Fibroblast of skin of left biceps (primary cell): ENCODE measurements at places on chromosomes 6 and 20.

DNA sequence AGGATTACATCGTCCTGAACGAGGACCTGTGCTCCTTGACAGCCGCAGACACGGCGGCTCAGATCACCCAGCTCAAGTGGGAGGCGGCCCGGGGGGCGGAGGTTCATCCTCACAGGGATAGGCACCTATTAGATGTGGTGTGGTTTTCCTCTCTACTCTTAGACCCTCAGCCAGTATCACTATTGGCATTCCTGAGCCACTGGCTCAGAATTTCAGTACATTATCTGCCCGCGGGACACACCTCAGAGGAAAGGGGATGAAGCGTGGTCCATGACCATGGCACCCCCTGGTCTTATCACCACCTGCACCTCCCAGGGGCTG is 34.6 kb upstream of the HLA-G start:
- DNase-seq = no peak

DNA sequence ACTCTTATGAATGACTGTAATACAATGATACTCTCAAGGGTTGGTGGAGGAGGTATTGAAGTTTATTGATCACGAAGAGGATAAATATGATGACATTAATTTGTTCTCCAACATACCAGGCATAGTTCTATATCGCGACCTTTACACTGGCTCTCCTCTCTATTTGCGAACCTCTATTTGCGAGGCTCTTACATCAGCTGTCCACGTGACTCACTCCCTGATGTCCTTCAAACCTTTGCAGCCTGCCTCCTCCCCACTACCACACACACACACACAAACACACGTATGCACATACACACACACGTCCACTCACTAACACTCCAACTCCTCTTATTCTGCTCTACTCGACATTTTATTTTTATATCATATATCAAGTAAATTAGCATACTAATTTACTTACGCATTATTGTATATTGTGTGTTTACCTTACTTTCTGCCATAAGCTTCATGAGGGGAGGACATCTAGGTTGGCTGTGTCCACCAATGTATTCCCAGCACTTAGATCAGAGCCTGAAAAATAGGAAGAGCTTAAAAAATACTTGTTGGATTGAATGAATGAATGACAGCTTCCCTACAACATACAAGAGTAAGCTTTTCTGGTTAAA is 53.3 kb upstream of the TNFRSF21 start:
- no peak for DNase-seq

DNA sequence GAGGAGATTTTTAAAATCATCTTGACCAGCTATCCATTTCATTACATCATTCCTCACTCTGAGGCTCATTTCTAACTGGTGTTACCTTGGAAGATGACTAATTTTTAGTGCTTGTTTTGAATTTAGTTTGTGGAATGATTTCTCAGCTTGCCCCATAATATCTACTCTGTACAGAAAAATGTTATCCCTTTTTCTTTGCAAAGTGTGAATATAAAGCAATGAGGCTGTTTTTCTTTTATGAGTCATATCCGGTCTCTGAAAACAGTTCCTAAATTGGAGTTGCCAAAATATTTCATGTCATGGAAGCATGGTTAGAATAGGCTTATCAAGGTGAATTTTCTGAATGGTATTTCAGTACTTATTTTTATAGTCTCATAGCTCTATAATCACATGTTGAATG is 43.8 kb downstream of the FUT9 start:
- DNase-seq = no peak

DNA sequence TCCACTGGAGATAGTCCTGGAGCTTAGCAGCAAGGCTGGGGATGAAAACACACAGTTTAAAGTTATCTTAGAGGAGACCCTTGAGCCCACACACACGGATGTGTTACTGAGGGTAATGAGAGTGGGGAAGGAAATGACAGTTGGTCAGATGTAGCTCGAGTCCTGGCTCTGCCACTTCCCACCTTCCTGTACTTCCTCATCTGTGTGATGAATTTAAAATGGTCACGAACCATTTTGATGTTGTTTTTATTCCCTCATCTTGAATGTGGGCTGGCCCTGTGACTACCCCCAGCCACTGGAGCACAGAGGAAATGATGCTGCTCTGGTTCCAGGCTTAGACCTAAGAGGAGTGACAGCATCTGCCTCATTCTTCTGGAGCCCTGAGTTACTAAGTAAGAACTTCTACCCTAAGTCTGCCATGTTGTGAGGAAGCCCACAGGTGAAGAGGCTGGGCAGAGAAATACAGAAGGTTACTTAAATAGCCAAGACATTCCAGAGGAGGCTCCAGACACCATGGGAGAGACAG is 141.2 kb downstream of the NRN1 start:
- DNase-seq = no peak

DNA sequence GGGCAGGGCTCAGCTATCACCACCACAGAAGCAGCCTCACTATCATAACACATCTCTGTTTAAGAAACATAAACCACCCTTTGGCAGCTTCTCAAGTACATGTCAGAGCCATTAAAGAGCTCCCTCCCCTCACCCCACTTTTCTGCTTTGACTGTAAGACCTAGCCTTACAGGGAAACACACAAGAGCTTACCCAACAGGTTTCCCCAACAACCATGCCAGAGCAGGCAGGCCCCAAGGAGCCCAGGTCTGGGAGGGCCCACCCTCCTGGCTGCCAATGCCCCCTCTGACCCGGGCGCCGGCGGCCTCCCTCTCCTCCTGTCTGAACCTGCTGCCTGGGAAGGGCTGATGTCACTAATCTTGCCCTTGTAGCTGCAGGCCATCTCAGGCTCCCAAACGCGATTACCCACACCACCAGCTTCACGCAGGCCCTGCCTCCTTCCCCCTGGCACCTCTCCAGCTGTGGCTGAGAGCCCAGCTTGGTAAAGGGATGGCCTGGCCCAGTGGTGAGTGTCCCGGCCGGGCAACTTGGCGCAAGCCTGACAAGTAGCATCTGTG is 402.0 kb downstream of the MAFB start:
- DNase-seq = no peak

DNA sequence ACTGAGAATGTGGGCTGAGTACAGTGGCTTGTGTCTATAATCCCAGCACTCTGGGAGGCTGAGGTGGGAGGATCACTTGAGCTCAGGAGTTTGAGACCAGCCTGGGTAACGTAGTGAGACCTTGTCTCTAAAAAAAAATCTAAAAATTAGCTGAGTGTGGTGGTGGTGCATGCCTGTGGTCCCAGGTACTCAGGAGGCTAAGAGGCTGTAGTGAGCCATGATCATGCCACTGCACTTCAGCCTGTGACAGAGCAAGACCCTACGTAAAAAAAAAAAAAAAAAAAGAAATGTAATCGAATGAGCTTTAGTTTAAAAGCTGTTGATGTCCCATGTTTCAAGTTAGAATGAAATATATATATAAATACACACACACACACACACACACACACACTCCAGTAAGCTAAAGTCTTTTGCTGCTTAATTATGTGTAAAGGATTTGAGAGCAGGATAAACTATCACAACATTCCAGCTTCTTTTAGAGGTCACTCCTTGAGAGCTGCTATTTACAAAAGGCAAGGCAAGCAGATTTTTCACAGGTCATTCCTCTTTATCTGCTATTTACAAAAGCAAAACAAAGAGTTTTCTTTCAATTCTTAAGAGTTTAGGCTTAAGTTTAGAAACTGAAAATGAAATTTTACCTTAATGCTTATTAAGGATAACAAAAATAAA is 4.7 kb upstream of the MICAL1 start:
- no peak for DNase-seq

DNA sequence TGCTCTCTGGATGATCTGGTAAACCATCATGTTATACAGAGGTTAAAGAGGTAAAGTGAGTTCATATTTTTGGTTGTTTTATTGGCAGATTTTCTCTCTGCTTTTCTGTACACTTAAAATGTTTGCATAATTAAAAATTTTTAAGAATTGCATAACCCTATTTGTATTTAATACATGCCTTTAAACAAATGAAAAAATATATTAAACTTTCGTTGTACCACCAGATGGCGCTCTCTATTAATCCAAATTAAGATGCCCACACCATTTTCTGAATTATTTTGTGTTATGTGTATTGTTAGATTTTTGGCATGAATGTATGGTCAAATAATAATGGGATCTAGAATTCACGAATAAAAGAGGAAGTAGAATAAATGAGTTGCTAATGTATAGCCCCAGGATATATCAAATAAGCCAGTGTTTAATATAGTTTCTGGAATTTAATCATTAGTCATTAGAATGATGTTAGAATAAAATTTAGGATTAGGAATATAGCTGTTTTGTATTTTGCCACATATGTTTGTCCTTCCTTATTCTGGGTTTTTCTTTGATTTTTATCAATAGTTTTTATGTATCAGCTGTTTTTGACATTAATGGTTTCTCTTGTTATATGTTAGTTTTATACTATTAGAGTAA is 38.9 kb downstream of the SMAP1 start:
- DNase-seq = no peak

- no peak for DNase-seq
These were observed 591 bp downstream of the IDH3B start for GRCh38 chr20:2663364-2663886.

- no peak for DNase-seq
These were observed 336.0 kb downstream of the QKI start for GRCh38 chr6:163750431-163751031.

- no peak for DNase-seq
These were observed 557.2 kb upstream of the JAG1 start for GRCh38 chr20:11230999-11231398.

DNA sequence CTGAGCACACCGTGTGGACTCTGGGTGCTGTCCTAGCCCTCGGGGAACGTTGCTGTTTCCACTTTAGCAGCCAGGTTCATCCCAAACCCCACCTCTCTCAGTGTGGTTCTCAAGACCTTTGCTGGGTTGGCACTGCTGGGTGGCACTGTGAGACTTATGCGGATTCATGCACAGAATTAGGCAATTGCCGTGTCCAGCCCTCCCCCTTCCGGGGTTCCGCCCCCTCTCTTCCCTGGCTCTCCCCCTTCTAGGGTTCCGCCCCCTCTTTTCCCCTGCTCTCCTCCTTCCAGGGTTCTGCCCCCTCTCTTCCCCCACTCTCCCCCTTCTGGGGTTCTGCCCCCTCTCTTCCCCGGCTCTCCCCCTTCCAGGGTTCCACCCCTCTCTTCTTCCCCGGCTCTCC is 39.8 kb upstream of the SLCO4A1 start:
- DNase-seq = no peak

DNA sequence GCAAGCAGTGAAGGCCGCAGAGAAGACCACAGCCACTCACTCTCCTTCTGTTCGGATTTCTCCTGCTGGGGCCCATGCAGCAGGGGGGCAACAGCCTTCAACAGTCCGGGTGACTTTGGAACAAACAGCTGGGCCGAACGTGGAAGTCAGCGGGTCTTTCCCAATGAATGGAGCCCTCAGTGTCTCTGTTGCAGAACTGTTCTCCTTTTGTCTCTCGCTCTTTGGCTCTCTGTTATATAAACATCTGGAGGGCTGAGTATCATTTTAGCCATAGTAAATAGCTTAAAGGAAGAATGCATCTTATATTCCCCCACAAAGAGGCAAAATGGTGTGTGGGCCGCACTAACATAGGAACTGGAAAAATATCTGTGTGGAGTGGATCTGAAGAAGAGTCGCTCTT is 136.7 kb upstream of the RALGAPA2 start:
- DNase-seq = no peak

- DNase-seq = no peak
These were observed 72.1 kb upstream of the BCLAF1 start for GRCh38 chr6:136361787-136362186.

DNA sequence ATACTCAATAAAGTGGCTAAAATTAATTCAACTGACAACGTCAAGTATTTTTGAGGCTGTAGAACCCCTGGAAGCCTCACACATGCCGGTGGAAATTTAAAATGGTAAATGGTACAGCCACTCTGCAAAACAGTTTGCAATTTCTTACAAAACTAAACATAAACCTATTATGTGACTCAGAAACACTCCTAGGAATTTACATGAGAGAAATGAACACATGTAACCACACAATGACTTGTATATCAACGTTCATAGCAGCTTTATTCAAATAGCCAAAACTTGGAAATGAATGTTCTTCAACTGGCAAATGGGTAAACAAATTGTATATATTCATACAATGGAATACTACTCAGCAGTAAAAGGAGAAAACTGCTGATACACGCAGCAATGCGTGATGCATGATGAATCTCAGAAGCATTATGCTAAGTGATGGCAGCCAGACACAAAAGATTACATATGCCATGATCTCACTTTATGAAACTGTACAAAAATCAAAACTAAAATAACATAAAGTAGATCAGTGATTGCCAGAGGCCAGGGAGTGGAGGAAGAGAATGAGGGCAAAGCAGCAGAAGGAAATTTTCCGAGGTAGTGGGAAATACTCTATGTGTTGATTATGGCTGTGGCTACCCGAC is 112.5 kb downstream of the FAM50B start:
- DNase-seq = no peak
